ENCODE measurements at places on chromosomes 13 and 19. TPM values are rescaled to one million over a fixed set of nuclear protein-coding genes. Genes with fewer than 3 reads are reported as not detected.

DNA sequence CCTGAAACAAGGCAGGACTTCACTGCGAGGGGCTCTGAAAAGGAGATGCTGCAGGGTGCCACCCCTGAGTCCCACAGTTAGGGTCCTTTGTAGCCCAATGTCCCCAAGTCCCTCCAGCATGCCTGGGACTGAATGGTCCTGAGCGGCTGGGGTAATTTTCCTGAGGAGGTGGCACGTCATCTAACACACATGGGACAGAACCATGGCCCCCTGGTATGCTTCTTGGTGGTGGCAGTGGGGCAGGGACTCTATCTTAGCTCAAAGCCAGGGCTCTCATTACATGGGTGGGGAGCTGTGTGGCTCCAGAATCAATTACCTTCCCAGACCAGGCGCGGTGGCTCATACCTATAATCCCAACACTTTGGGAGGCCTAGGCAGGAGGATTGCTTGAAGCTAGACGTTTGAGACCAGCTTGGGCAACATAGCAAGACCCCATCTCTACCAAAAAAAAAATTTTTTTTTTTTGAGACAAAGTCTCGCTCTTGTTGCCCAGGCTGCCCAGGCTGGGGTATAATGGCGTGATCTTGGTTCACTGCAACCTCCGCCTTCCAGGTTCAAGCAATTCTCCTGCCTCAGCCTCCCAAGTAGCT, 7.9 kb upstream of the SLC7A9 start:
- DNase-seq, result no peak

- DNase-seq, result no peak
Observed at GRCh38 chr13:28325022-28325421, 169.9 kb downstream of the FLT1 start.

GRCh38 chr13:80189889-80190597, 150.9 kb downstream of the SPRY2 start:
- no peak for DNase-seq

DNA sequence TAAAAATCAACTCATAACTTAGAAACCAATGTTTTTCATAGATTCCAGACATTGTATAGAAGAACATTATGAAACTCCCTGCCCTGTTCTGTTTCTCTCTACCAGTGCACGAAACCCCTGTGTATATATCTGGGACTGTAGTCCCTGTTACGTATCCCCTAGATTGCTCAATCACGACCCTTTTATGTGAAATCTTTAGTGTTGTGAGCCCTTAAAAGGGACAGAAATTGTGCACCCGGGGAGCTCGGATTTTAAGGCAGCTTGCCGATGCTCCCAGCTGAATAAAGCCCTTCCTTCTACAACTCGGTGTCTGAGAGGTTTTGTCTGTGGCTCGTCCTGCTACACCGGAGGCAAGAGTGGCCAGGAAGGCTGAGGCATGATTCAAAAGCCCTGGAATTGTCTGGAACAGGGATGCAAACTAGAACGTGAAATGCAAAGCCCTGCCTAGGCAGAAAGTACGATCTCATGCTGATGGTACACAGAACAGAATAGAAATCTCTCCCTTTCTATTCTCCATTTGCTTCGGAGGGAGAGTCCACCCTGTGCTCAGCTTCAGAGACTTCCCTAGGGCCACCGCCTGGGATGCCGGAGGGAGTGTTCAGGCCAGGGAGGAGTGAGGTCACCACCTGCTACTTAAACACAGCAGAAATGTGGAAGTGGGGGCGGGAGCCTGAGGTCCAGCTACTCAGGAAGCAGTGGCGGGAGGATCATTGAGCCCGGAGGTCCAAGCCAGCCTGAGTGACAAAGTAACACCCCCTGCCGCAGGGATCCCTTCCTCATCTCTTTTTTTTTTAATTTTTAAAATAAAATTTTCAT, 758 bp upstream of the ZNF888 start:
- peak; percentile 80 for DNase-seq

GRCh38 chr13:113367020-113367560, 3.2 kb upstream of the GRTP1 start:
- no peak for DNase-seq

Gene ONECUT3
- total RNA-seq, result not detected

Gene C19orf33
- not detected for total RNA-seq

- DNase-seq, result no peak
Observed at GRCh38 chr19:32530773-32531172, 50.2 kb upstream of the PDCD5 start.

- no peak for DNase-seq
Observed at GRCh38 chr19:45781214-45782161, 802 bp downstream of the DMPK start.

GRCh38 chr13:33033051-33033812, 17.0 kb downstream of the KL start:
- no peak for DNase-seq

Gene PRX
- 3.3 TPM for total RNA-seq

Gene KLK10
- total RNA-seq, result 1.6 TPM

GRCh38 chr19:46155237-46155636, 7.2 kb downstream of the IGFL2 start:
- no peak for DNase-seq

Gene PALM
- total RNA-seq, result 107 TPM

Gene C5AR1
- total RNA-seq, result 9.3 TPM

DNA sequence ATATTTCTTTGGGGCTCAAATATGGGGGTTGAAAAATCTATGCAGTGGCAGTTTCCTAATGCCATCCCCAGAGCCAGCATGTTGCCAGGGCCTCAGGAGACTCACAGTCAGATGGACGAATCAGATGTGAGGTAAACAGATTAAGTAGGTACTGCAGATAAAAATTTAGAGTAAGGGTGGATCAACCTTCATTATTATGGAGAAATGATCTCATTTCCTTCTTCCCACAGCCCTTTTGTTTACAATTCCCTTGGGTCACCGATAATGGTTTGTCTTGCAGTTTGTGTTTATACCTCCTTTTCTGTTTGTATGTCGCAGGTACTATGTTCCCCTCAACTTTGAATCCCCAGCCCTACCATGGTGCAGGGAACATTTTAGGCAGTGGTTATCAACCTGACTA, 20.0 kb downstream of the DIAPH3 start:
- no peak for DNase-seq

GRCh38 chr13:102909971-102910370, 64.1 kb downstream of the ERCC5 start:
- no peak for DNase-seq

Gene KLHL1
- not detected for total RNA-seq

GRCh38 chr19:58304748-58305064, 471 bp upstream of the ERVK3-1 start:
- DNase-seq, result no peak

GRCh38 chr13:111398715-111399299, 78.4 kb downstream of the TEX29 start:
- DNase-seq, result no peak

- DNase-seq, result no peak
Observed at GRCh38 chr19:45496349-45496953, 396 bp downstream of the RTN2 start.

Gene PSG1
- total RNA-seq, result not detected

DNA sequence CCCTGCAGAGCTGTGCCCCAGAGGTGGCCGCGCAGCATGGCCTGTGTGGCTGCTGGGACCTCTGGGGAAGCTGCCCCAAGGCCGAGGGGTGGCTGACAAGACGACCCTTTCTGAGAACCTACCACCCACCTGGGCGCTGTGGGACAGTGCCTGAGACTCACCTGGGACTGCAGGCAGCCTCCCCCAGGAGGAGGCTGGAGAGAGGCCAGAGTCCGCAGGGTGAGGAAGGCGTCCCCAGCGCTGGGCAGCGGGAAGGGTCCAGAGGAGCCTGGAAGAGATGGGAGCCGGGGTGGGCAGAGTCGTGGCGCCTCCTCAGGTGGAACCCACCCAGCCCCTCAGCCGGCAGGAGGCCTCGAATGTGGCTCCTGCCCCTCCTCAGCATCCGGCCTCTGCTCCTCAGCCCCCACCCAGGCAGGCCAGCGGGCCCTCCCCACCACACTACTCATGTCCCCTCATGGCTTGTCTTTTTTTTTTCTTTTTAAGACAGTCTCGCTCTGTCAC, 25.3 kb downstream of the CILP2 start:
- no peak for DNase-seq

Gene SERPINE3
- total RNA-seq, result not detected

Gene OVOL3
- total RNA-seq, result not detected

DNA sequence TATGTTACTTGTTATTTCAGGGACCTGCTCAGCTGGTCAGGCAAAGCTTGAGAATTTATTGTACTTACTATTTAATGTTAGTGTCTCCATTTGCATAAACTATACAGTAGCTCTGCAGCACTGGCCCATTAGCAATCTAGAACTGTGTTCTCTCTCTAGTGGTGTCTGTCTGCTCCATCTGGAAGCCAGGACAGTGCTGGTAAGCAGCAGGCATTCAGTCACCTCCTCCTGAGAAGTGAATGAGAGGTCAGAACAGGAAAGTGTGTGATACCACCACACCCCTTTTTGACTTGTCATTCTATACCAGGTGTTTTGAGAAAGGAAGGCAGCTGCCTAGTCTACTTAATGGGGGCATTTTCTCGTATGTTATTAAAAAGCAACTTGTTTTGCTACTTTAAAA, 3.9 kb downstream of the COG3 start:
- no peak for DNase-seq
